ENCODE measurements at places on chromosomes 1 and 21.
A peak's percentile ranks its signal among the peaks of the same experiment; 100 is the strongest.

- no peak for DNase-seq
These were observed 41.9 kb upstream of the CNTN2 start for GRCh38 chr1:205001162-205001561.

- DNase-seq, result no peak
These were observed 6.5 kb downstream of the TMEM54 start for GRCh38 chr1:32894681-32895080.

GRCh38 chr21:28154121-28154520 is 838.6 kb downstream of the LTN1 start:
- no peak for DNase-seq

GRCh38 chr1:44894591-44894990 is 51.5 kb upstream of the PTCH2 start:
- peak; percentile 59 for DNase-seq

GRCh38 chr1:152519851-152520250 is 5.6 kb downstream of the CRCT1 start:
- DNase-seq, result no peak

GRCh38 chr1:210251680-210252490 is 19.3 kb downstream of the SERTAD4 start:
- DNase-seq, result peak; percentile 38

DNA sequence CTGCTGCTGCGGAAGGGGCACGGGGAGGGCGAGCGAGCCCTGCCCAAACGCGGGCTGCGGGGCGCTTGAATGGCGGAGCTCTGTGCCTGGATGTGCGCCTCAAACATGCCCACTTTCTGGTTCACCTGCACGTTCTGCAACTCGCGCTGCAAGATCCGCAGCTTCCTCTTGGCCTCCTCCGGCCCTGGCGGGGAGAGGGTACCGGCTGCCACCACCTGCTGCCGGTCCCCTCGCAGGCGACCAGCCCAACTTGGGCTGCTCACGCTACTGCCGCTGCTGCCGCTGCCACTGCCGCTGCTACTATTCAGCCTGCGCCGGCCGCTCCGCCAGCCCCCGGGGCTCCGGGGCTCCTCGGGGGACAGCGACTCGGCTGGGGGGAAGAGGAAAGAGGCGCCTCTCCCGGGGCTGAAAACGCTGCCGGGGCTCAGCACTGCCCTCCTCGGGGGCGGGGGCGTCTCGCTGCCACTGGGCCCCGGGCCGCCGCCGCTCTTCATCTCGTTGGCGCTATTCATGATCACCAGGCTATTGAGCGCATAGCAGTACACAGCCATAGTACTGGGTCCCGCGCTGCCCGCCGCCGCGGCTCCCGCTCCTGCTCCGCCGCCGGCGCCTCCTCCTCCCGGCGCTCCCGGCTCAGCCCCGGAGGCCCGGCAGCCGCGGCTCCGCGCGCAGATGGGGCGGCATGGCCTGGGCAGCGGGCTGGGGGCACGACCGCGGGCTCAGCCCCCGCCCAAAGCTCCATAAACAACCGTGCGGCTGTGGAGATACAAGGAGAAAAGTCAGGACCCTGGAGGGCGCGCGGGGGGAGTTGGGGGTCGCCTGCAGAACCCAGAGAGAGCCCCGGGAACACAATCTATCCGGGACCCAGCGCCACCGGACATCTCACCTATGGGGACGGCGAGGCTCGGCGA is 1.9 kb downstream of the ITPKB start:
- peak; percentile 73 for DNase-seq

GRCh38 chr1:248621770-248622169 is 13.1 kb downstream of the OR2T11 start:
- DNase-seq, result no peak

DNA sequence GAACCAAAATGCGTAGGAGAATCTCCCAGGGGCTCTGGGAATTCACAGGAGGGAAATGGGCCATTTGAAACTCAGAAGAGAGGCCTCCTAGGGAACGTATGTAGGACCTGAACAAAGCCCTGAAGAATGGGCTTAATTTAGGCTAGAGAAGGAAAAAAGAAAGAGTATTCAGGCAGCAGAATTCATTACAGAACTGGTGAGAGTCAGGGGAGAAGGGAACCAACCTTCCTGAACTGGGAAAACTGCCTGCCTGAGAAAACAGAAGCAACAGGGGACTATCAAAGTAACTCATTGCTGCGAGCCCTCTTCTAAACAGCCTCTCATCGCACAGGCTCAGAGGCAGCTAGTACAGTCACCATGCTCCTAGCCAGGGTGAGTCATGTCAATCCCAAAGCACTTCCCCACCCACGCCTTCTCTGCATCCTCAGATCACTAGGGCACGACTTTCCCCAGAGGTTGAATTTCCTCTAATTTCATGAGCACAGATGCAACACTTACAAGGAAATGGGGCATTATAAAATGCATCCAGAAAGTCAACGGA is 98.1 kb downstream of the ADSS2 start:
- peak; percentile 94 for DNase-seq

DNA sequence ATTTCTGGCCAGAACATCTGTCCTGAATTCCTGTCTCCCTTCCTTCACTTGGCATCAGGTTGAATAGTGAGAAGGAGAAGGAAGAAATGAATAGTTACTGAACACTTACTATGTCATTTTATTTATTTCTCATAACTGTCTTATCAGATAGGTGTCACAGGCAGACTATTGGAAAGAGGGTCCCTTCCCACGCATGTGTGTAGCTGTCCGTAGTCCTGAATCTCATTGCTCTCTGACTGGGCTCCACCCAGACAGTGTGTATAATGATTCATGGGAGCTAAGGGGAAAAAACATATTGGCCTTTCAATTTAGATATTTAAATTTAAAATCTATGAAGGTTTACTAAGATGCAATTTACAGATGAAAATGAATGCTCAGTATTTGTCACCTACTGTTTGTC is 86.1 kb downstream of the OMA1 start:
- DNase-seq, result no peak

DNA sequence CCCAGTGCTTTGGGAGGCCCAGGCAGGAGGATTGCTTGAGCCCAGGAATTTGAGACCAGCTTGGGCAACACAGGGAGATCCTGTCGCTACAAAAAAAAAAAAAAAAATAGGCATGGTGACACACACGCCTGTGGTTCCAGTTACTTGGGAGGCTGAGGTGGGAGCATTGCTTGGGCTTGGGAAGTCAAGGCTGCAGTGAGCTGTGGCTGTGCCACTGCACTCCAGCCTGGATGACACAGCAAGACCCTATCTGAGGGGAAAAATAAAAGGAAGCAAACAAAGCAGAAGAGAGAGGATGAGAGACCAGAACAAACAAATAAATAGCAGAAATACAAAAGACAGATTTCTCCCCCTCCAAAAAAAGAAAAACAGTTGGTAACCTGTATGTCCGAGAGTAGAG is 34.0 kb downstream of the MTF2 start:
- DNase-seq, result no peak

DNA sequence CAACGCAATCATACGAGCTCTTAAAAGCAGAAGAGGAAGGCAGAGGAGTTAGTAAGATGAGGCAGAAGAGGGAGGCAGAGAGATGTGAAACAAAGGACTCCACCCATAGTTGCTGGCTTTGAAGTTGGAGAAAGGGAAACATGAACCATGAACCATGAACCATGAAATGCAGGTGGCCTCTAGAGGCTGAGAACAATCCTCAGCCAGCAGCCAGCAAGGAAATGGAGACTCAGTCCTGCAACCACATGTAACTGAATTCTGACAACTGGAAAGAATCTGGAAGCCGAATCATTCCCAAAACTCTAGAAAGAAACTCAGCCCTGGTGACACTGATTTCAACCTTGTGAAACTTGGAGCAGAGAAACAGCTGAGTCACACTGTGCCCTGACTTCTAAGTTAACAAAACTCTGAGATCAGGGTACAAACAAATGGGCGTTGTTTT is 10.1 kb downstream of the DIPK1A start:
- peak; percentile 44 for DNase-seq

- DNase-seq, result no peak
These were observed 18.3 kb upstream of the HJV start for GRCh38 chr1:146039844-146040194.

DNA sequence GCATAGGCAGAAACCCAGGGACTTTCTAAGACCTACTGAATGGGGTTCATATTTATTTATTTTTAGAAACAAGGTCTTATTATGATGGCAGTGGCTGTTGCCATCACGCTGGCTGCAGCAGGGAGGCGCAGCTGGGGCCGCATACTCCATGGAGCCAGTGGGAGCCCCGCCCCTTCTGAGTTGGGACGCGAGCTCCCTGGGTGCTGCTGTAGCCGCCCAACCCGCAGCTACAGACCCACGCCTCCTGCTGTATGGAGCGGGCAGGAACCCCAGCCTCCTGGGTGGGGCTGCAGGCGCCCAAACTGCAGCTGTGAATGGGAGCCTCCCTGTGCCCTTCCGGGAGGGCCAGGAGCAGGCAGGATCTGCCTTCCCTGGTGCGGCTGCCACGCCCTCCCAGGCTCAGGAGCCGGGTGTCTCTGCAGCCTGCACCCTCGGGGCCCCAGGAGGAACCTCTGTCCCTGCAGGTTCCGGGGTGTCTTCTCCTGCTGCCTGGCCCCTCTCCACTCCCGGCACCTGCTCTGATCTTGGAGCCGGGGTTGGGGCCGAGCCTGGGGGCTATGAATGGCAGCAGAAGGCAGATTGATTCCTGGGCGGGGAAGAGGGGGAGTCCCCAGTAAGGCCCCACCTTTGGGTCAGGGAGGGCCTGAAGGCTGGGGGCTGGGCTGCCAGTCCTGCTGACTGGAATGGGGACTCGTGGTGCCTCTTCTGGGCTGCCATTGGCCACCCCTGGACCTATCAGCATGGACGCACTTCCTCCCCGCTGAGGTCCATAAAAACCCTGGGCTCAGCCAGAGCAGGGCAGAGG is 66.5 kb upstream of the LRRN2 start:
- DNase-seq, result no peak

DNA sequence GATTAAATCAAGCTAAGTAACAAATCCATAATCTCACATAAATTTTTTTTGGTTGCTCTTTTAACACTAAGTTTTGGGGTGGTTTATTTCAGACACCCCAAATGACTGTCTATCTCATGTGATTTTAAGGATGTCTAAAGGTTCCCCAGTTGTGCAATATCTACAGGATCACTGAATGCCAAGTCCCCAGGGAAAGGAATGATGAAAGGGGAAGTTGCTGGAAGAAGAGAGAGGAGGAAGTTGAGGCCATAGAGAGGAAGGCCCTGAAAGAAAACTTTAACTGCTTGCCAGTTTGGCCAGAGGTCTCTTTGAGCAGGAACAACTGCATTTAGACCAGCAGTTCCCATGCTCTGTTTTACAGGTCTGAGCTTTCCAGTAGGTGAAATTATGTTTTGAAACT is 27.5 kb upstream of the SLC19A2 start:
- no peak for DNase-seq

GRCh38 chr1:64263335-64263734 is 59.9 kb downstream of the UBE2U start:
- DNase-seq, result no peak

- no peak for DNase-seq
These were observed 1823.9 kb downstream of the PLA2G4A start for GRCh38 chr1:188652678-188653077.

- DNase-seq, result no peak
These were observed 50.4 kb downstream of the RAP1GAP start for GRCh38 chr1:21618561-21619374.

- peak; percentile 72 for DNase-seq
These were observed 21.2 kb upstream of the CENPF start for GRCh38 chr1:214581785-214582184.

Measured in GM03348 (cell line).